Muscle of leg (tissue), 16 donors: ENCODE measurements at places on chromosomes 16 and 17. TPM values are rescaled to one million over a fixed set of nuclear protein-coding genes. Genes with fewer than 3 reads are reported as not detected.

GRCh38 chr17:57666946-57667345 lies 78.2 kb downstream of the CCDC182 start:
- H3K27ac ChIP-seq, result no peak overlapping the region
- peaks cover 38% of the 10 kb centered on the region for H3K4me1 ChIP-seq
- no peaks in the 10 kb centered on the region for H3K27me3 ChIP-seq
- DNase-seq, result no peak
- H3K4me3 ChIP-seq, result no peak overlapping the region

DNA sequence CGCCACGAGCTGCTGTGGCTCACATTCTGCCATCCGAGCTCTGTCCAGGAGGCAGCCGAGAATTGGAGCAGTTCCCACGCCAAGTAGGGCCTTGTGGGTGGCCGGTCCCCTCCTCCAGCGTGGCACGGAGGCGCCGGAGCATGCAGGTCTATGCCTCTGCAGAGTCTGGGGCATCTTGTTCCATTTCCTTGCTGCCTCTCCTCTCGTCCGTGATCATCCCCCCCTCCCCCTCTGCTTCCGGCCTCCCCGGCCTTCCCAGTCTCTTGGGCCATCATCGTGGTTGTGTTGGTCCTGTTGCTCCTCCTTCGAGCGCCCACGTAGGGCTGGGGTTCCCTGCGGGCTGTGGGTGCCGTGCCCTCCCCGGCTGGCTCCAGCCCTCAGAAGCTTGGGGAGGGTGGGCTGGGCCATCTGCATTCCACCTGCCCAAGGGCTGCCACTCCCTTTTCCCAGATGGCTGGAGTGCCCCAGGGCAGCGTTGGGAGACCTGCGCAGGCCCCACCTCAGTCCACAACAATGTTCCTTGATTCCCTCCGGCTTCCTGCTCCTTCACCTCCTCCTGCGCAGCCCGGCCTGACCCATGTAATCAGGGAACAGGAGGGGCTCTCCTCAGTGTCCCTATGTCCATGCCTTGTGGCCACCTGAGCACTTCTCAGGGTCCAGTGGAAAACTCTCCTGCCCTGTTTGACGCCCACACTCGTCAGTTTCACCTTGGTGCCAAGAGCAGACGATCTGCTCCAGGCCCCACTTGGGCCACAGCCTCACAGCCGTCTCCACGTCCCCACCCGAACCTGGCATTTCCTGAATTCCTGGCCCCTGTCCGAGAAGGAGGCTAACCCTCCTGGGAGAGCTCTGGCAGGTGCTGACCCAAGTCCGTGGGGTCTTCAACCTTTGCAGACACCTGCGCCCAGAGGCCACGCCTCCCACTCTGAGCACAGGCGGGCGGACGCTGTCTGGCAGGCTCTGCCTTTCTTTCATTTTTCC lies 37.1 kb downstream of the BAIAP2 start:
- DNase-seq, result no peak
- H3K27me3 ChIP-seq, result no peaks in the 10 kb centered on the region
- peaks cover 39% of the 10 kb centered on the region for H3K4me1 ChIP-seq
- no peak overlapping the region for H3K27ac ChIP-seq
- H3K36me3 ChIP-seq, result peaks cover 4% of the 10 kb centered on the region

P2RX1 gene
- 2.1 TPM for total RNA-seq

DNA sequence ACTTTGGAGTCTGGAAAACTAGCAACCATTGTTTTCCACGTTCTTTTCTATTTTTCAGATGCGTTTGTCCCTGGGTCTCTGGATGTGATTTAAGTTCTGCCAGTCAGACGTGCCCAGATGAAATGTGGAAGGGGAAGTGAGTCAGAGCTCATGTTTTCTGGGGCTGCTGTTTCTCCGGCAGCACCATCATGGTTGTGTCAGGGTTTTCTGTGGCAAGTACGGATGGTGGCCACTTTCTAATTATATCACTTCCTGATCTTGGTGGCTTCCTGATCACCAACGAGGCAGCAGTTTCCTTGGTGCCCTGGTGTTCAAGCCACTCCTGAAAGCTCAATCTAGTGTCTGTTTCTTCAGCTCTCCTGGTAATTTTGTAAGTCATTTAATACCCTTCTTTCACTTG lies 31.4 kb upstream of the PMFBP1 start:
- H3K4me3 ChIP-seq, result no peak overlapping the region
- H3K27me3 ChIP-seq, result no peaks in the 10 kb centered on the region
- DNase-seq, result peak; percentile 40
- peak overlapping the region; percentile 9 for H3K27ac ChIP-seq

DNA sequence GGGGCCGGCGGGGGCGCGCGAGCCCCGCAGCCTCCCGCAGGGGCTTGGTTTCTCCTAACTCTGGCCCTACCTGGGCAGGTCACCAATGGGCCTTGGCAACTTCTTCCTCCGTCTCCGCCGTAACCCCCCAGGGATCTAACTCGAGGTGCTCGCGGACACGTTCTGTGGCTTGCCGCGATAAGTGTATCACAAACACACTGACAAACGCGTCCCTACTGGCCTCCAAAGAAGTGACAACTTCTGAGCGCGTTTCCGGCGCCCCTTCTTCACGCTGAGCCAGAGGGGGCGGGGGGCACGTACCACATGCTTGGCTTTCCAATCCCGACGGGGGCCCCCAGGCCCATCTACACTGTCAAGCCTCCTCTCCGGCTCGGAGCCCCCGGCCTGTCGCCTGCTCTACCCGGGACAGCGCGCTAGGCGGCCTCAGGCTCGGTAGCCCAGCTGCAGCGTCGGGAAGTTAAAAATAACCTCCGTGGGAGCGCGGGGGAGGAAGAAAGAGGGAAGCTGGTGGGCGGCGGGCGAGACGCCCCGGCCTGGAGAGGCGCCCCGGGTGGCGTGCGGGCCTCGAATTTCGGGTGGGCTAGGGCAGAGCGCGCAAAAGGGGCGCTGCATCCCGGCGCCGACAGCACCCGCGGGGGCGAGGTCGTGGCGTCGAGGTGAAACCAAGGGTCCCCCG lies 725 bp upstream of the SPHK1 start:
- peak; percentile 81 for DNase-seq
- H3K4me1 ChIP-seq, result peaks cover 40% of the 10 kb centered on the region
- H3K4me3 ChIP-seq, result peak overlapping the region; percentile 54
- H3K27ac ChIP-seq, result peak overlapping the region; percentile 31

DNA sequence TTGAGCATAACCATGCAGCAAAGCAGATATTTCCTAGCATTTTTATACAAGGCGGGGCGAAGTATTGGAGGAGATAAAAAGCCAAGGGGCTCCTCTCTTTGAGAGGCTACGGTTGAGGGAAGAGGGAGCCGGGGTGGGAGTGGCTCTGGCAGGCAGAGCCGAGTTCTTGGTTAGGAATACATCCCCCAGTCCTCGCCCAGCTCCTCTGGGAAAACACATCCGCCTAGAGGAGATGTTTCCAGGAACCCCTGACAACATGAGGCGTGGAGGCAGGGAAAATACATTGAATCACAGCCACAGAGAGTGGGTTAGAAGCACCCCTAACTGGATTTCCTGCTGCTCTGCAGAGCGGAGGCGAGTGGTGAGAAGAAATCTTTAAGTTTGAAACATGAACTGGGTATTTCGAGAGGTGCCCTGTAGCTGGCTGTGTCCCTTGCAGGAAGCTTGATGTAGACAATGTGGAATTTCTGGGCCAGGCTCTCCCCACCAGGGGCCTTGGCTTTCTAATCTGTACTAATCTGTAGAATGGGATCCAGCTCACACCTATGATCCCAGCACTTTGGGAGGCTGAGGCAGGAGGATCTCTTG lies 27.3 kb downstream of the TTYH2 start:
- H3K36me3 ChIP-seq, result peaks cover 69% of the 10 kb centered on the region
- H3K4me1 ChIP-seq, result peaks cover 75% of the 10 kb centered on the region
- H3K27ac ChIP-seq, result peak overlapping the region; percentile 86
- peak; percentile 98 for DNase-seq

OTOA gene
- total RNA-seq, result 0.13 TPM

VASN gene
- 24.9 TPM for total RNA-seq

GRCh38 chr16:14303639-14304394 lies 232.7 kb downstream of the MRTFB start:
- no peak overlapping the region for H3K27ac ChIP-seq
- peak overlapping the region; percentile 73 for H3K4me3 ChIP-seq
- H3K4me1 ChIP-seq, result peaks cover 40% of the 10 kb centered on the region
- H3K27me3 ChIP-seq, result peaks cover 23% of the 10 kb centered on the region

KRTAP9-8 gene
- total RNA-seq, result not detected

- H3K36me3 ChIP-seq, result no peaks in the 10 kb centered on the region
- peaks cover 15% of the 10 kb centered on the region for H3K4me1 ChIP-seq
- peak within 1 kb of the TSS; percentile 34 for H3K4me3 ChIP-seq
These were observed at the start of gene TOX3 for GRCh38 chr16:52547004-52547833. Gene TOX3, minus strand, starts transcription at chr16:52547143. Its CDS starts 420 bp downstream, at chr16:52546723.

RBFOX1 gene
- total RNA-seq, result 37.9 TPM

EEF2KMT gene
- total RNA-seq, result 7.0 TPM

- H3K4me3 ChIP-seq, result no peak overlapping the region
- DNase-seq, result peak; percentile 95
- H3K4me1 ChIP-seq, result peaks cover 83% of the 10 kb centered on the region
- peaks cover 6% of the 10 kb centered on the region for H3K36me3 ChIP-seq
These were observed 119.8 kb downstream of the HIC1 start for GRCh38 chr17:2174468-2175293.
